ENCODE measurements at places on chromosomes 3 and 15.

GRCh38 chr3:76565496-76566210 lies 474.2 kb upstream of the ROBO2 start:
- DNase-seq, result no peak

- peak; percentile 94 for DNase-seq
Observed at GRCh38 chr15:35362195-35362829, 183.7 kb downstream of the DPH6 start.

DNA sequence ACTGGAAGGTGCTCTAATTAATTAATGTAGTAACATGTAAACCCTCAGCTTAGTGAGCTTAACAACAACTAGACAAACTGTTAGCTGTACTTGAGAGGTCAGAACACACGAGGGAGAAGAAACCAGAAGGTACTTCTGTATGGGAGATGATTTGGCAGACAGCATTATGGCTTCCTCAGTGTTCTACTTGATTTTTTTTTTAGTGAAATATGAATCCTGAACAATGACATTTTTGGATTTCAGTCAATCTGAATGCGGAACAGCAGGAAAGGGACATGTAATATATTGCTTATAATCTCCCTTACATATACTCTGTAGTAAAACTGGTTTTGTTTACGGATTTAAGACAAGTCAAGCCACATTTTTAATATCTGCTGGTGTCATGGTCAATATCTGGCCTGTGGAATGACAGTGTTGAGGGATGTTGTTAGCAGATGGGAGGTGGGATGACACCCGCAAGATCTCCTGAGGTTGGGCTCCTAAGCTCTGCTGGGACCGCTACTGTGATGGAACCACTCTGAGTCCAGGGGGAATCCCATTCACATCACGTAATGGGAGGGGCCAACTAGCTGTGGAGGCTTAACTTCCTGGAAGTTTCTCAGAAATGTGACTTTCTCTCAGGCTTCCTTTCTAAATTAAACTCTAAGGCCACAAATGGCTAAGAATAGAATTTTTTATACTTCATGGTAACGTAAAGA lies 18.7 kb downstream of the TNFAIP8L3 start:
- no peak for DNase-seq

DNA sequence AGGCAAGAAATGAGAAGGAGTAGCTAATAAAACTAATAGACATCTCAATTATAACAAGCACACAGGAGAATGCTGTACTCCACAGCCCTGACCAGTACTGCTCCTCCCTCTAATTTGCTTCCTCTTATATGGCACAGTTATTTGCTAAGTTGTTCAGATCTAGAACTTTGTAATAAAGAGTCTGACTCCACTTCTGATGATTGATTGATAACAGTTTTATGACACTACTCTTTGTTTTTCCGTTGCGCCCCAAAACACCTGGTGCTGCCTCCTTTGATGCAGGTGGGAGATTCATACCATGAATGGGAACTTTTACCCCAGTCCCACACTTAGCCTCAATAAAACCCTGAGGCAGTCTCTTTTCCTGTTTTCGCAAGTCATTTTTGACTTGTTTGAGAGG lies 777.7 kb downstream of the GBE1 start:
- DNase-seq, result no peak

- DNase-seq, result no peak
Observed at GRCh38 chr3:45681846-45682245, 7.3 kb upstream of the SACM1L start.

- no peak for DNase-seq
Observed at GRCh38 chr3:29128001-29128400, 152.9 kb upstream of the RBMS3 start.

- DNase-seq, result peak; percentile 16
Observed at GRCh38 chr3:187763850-187764648, 18.8 kb upstream of the BCL6 start.

GRCh38 chr3:56748663-56749231 lies 53.0 kb downstream of the ARHGEF3 start:
- no peak for DNase-seq

GRCh38 chr3:16528581-16528993 lies 15.1 kb upstream of the RFTN1 start:
- peak; percentile 24 for DNase-seq

DNA sequence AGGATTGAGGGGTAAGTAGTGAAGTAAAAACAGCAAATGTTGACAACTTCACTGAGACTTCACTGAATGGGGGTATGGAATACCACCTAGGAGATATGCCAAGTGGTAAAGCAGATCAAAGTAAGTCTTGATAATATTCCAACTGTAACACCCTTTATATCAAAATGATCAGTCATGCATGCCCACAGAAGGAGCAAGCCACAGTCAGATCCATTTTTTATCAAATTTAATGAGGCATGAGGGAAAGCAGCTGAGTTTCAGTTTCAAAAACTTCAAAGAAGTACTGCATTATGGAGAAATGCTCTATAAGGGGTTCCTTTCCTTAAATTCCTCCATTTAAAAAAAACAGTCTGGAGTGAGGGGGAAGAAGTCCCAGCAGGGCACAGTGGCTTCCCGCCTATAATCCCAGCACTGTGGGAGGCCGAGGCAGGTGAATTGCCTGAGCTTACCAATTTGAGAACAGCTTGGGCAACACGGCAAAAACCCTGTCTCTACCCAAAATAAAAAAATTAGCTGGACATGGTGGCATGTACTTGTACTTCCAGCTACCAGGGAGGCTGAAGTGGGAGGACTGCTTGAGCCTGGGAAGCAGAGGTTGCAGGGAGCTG lies 56.9 kb downstream of the TJP1 start:
- DNase-seq, result no peak

GRCh38 chr15:52307847-52308246 lies 12.2 kb upstream of the MYO5C start:
- no peak for DNase-seq

DNA sequence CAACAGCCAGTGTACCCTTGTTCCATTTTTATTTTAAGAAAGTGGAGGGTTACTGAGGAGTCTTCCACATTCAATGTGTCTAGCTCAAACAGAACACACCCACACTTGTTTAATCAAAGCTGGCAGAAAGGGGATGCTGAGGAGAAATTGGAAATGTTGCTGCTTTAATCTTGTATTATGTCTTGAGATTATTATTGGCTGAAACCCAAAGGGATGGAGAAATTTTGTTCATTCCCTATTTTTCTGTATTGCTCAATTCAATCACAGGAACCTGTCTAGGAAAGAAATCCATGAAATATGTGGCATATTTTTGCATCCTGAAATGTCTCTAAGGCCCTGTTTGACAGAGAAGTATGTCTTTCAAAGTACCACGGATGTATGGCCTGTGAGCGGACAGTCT lies 238.0 kb downstream of the MYRIP start:
- peak; percentile 22 for DNase-seq

GRCh38 chr3:160449636-160450598 lies at the start of gene TRIM59:
TRIM59 (minus strand) TSS chr3:160449786; CDS start chr3:160439183, 10,603 bp downstream.
- DNase-seq, result peak; percentile 96

DNA sequence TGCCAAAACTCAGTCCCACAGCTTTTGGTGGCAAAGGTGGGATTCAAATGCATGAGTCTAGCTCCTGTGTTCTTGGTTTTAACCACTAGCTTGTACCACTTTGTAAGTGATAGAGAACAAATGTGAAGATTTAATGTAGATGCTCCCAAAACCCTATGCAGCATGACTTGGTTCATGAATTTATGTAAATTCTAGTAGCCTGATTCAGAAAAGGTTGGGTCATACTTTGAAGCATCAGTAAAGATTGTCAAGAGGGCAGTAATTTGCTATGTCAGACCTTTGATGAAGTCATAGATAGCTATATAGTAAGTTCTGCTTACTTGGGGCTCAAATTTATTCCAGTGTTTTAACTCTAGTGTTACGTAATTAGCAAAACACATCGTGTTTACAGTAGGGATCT lies 75.6 kb downstream of the VPS8 start:
- no peak for DNase-seq

- DNase-seq, result no peak
Observed at GRCh38 chr15:68206711-68207151, 1.6 kb upstream of the CALML4 start.

DNA sequence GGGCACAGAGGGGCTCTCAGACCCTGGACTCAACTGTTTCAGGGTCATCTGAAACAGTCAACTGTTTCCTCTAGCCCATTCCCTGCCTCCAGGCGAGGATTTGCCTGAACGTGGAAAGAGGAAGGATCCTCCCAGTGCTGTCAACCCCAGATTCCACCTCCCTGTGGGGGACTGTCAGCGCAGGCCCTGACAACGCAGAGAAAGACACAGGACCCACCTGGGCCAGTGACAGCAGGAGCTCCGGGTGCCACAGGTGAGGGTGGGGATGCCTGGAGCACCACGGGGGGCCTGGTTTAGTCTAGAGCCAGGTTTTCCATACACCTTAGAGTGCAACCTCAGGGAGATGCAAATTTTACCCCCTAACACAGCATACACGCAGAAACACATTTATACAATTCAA lies 19.5 kb upstream of the LAMP3 start:
- no peak for DNase-seq

- no peak for DNase-seq
Observed at GRCh38 chr3:60955034-60955433, 296.2 kb downstream of the FHIT start.

DNA sequence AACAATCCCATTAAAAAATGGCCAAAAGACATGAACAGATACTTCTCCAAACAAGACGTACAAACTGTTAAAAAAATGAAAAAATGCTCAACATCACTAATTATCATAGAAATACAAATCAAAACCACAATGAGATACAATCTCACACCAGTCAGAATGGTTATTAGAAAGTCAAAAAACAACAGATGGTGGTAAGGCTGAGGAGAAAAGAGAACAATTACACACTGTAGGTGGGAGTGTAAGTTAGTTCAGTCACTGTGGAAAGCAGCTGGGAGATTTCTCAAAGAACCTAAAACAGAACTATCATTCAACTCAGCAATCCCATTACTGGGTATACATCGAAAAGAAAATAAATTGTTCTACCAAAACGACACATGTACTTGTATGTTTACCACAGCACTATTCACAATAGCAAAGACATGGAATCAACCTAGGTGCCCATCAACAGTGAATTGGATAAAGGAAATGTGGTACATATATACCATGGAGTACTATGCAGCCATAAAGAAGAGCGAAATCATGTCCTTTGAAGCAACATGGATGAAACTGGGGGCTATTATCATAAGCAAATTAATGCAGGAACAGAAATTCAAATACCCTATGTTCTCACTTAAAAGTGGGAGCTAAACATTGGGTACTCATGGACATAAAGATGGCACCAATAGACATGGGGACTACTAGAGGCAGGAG lies 51.5 kb downstream of the MYO1E start:
- no peak for DNase-seq

DNA sequence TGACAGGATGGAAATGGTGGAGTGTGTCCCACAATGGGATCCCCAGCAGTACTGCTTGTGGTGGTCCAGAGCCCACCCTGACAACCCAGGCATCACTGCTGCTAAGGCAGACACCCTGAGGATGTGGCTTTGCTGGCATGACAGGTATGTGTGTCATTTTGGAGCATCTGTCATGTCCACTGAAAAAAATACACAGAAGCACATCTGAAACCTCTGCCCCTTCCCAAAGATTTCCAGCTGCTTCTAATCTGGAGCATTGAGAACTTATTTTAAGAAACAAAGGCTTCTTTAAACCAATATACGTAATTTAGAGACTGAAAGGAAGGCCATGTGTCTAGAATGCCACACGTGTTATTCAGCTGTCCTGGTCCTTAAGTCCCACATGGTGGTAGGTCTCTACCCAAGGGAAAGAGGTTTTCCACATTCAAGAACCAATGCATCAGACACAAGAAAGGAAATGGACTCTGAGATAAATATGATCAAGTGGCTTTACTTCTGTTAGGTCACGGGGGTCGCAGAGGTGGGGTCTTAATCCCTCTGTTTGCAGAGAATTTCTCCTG lies 88.3 kb downstream of the PDZRN3 start:
- peak; percentile 22 for DNase-seq
